ENCODE measurements at places on chromosomes 1 and 21.

DNA sequence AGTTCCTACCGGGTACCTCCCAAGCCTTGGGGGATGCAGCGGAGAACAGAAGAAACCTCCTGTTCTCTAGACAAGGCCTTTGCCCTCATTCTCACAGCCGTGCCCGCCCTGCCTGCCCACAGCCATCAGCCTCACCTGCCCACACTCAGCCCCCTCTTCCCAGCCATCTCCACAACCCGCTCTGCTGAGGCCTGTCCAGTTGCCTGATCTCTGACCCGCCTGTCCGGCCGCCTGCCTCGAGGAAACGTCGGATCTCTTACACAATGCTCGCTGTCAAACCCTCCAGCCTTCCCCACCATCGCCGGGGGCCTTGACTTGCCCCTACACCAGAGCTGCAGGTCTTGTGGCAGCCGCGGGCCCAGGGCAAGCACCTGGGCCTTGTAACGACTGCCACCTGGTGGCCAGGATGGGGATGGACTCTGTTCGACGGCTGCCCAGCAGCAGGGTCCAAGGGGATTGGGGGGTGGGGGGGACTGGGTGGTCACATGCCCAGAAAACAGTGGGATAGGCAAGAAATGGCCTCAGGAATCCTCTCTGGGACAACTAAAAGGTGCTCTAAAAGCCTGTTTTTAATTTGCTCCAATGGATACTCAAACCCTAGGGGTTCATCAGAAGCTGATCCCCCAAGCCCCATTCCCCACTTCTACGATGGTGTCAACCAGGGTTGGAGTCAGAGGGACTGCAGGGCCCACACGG, 31.0 kb downstream of the SLC45A1 start:
- no peak for DNase-seq

- DNase-seq, result no peak
Observed at GRCh38 chr1:15011661-15012060, 141.9 kb upstream of the TMEM51 start.

- no peak for DNase-seq
Observed at GRCh38 chr1:25517476-25518394, 25.7 kb upstream of the LDLRAP1 start.

GRCh38 chr1:109275706-109276345, 7.1 kb downstream of the PSRC1 start:
- no peak for DNase-seq

DNA sequence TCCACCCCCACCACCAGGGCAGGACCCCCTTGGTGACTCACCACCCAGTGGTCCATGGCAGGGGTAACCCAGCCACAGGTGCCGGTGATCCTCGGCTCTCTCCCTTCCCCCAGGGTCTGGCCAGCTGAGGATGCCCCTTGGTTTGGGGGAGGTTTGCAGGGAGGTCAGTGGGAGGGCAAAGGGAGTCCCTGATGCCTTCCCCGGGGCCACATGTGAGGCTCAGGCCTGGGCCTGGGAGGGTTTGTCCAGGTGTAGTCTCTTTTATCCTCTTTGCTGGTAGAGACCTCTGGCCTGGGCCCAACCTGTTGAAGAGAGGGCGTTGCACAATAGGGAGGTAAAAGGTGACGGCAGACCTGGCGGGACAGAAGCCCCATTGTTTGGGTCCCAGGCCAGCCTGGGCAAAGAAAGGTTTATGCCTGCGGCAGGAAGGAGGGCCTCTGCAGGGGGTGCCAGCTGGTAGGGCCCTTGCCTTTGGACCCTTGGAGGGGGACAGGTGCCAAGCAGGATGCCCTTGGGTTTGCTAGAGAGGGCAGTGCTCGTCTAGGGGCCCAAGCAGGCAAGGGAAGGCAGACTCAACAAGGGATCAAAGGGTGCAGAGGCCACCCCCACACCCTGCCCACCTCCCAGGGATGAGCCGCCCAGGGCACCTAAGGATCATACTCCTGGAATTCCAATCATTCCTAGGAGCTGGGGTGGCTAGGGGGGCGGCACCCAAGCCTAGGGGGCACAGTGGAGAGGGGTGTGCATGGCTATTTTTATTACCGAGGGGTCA, 760 bp upstream of the TINAGL1 start:
- DNase-seq, result no peak

- no peak for DNase-seq
Observed at GRCh38 chr1:44330935-44331334, 24.1 kb downstream of the ERI3 start.
